ENCODE measurements at places on chromosomes 4 and X. TPM values are rescaled to one million over a fixed set of nuclear protein-coding genes. Genes with fewer than 3 reads are reported as not detected.

H2BW2 gene
- total RNA-seq: not detected

GPM6B gene
- 4.9 TPM for total RNA-seq

VCX2 gene
- not detected for total RNA-seq

TET2 gene
- 17.4 TPM for total RNA-seq

ADGRG4 gene
- 0.08 TPM for total RNA-seq

EDNRA gene
- 35.7 TPM for total RNA-seq

TCEAL7 gene
- total RNA-seq: 14.7 TPM

OPRPN gene
- total RNA-seq: not detected

FAM53A gene
- total RNA-seq: 5.2 TPM

RHOXF2 gene
- total RNA-seq: not detected
